Activated CD4-positive, alpha-beta T cell treated with anti-CD3 and anti-CD28 coated beads, Interleukin-2, amount 10 ng/mL, durations not matched to agents 24 days and 14 days (primary cell): ENCODE measurements at places on chromosomes 2 and 18. TPM values are rescaled to one million over a fixed set of nuclear protein-coding genes. Genes with fewer than 3 reads are reported as not detected.
A peak's percentile ranks its signal among the peaks of the same experiment; 100 is the strongest.

- DNase-seq: no peak
These were observed 89.0 kb upstream of the PNPT1 start for GRCh38 chr2:55782528-55783173.

GRCh38 chr2:156322051-156322685 is 10.4 kb downstream of the NR4A2 start:
- peak; percentile 72 for DNase-seq

DNA sequence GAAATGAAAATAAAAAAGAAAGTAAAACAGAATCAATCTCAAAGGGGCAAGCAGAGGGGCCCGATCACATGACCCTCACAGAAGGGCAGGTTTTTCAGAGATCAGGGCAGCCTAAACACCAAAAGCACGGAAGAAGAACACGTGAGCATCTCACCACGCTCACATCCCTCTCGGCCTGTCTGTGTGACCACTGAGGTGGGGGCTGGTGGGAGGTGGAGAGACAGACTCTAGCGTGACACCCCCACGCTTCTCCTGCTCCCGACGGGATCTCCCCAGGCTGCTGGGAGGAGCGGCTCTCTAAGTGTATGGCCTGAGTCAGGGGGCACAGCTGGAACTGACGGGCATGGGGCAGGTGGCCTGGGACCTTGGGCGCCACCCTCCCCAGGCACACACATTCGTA is 23.5 kb upstream of the MTERF4 start:
- no peak for DNase-seq

DNA sequence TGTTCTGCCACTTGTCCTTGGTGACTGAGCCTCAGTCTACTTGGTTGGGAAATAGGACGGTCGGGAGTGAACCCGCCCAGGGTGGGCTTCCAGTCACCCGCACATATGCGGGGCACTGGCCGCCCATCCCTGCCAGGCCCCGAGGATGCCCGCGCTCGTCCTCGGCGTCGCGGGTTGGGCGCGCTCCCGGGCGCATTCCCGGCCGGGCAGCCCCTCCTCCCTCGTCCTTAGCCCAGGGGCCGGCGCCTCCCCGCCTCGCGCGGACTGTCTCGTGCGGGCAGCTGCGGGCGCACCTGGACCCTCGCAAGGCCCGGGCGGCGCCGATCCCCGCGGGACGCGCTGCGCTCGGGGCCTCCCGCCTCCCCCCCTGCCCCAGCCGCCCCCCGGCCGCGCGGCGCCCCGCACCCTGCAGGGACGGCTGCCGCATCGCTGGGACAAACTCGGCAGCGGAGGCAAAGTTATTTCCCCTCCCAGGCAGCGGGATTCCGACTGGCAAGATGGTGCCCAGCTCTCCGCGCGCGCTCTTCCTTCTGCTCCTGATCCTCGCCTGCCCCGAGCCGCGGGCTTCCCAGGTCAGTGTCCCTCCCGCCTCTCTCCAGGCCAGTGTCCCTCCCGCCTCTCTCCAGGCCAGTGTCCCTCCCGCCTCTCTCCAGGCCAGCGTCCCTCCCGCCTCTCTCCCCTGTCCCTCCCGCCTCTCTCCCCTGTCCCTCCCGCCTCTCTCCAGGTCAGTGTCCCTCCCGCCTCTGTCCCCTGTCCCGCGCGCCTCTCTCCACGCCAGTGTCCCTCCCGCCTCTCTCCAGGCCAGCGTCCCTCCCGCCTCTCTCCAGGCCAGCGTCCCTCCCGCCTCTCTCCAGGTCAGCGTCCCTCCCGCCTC is at the start of gene FBLN7:
TSS of gene FBLN7 (plus strand) at position 227 of the 874 bp plus-strand sequence. CDS start at position 498, 271 bp downstream.
- DNase-seq: peak; percentile 62

DNA sequence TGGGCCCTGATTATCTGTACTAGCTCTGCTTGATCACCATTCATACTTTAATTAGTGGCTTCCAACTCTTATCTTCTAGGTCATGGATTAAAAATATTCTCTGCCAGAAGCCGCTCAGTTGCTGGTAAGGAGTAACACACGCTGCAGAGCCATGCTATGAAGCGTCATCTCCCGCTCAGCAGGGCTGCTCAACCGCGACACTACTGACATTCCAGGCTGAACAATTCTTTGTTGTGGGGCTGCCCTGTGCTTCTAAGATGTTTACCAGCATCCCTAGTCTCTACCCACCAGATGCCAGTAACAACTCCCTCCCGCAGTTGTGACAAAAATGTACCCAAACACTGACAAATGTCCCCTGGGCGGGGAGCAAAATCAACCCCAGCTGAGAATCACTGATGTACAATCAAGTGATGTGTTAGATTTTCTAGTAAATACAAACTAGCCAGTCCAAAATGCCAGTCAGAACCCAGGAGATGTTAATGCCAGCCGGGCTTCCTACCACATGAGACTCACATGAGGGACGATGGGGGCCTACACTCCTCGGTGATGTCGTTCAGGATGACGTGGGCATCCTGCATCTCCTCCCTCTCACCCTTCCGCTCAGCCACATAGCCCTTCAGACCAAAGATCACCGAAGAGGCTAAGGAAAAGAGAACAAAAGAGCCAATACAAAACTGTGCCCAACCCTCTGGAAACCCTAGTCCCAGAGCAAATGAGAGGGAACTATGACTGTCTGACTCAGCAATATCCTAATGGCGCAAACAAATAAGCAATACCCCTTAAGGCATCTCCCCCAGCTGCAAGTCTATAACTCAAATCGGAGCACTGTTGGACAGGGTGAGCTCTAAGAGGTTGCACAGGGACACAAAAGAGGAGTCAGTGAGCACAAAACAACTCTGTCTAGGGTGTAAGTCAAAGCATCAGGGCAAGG is 15.6 kb downstream of the ILKAP start:
- DNase-seq: no peak

- DNase-seq: peak; percentile 61
These were observed 457 bp upstream of the SP9 start for GRCh38 chr2:174334278-174334715.

SP140 gene
- total RNA-seq: 236 and 241 TPM in 2 replicates

GRCh38 chr2:238421695-238422035 is 5.1 kb upstream of the ASB1 start:
- no peak for DNase-seq
